ENCODE measurements at places on chromosomes 4 and X.

DNA sequence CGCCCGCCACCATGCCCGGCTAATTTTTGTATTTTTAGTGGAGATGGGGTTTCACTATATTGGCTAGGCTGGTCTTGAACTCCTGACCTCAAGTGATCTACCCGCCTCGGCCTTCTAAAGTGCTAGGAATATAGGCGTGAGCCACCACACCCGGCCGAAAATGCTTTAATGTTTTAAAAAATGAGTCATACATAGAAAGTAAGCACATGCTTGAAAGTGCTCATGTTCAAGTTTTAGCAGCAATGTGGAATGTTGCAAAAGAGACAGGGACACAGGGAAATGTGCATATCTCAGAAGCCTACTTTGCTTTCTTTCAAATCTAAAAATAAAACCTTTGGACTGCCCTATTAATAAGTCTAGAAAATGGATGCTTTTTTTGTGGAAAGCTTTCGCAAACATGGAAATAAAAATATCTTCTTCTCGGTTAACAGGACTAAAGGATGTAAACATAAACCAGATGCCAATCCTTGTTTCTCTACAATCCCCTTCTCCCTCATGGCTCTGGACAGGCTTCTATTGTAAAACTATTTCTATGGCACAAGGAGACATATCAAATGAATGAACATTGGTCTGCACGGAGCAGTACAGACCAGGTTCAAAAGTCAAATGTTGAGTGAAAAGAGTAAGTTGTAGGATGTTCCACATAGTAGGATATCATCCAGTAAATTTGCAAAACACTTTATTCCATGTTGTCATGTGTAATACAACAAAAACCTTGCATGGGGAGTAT lies 15.0 kb downstream of the MECP2 start:
- no peak overlapping the region for H3K4me3 ChIP-seq
- H3K27me3 ChIP-seq = no peaks in the 10 kb centered on the region
- no peaks in the 10 kb centered on the region for H3K36me3 ChIP-seq

DNA sequence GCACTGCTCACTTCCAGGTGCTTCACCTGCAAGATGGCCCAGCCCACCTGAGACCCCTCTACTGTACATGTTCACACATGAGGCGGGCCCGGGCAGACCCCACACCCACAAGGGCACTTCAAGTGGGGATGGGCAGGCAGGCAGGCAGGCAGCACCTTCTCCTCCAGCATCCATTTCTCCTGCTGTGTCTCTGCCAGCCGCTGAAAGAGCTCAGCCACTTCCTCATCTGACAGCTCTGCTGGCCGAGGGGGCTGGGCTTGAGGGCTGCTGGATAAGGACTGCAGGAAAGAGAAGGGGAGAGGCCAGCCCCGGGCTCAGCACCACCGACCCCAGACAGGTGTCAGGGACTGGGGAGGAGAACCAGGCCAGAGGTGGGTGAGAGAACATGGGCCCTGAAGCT lies 4.4 kb upstream of the KCND1 start:
- no peak for DNase-seq
- no peaks in the 10 kb centered on the region for H3K36me3 ChIP-seq
- no peak overlapping the region for H3K4me3 ChIP-seq
- H3K27me3 ChIP-seq = no peaks in the 10 kb centered on the region
- peaks cover 4% of the 10 kb centered on the region for H3K4me1 ChIP-seq

- no peaks in the 10 kb centered on the region for H3K36me3 ChIP-seq
- no peak overlapping the region for H3K4me3 ChIP-seq
- no peaks in the 10 kb centered on the region for H3K4me1 ChIP-seq
These were observed 538.2 kb downstream of the KCNIP4 start for GRCh38 chr4:21410372-21410771.

DNA sequence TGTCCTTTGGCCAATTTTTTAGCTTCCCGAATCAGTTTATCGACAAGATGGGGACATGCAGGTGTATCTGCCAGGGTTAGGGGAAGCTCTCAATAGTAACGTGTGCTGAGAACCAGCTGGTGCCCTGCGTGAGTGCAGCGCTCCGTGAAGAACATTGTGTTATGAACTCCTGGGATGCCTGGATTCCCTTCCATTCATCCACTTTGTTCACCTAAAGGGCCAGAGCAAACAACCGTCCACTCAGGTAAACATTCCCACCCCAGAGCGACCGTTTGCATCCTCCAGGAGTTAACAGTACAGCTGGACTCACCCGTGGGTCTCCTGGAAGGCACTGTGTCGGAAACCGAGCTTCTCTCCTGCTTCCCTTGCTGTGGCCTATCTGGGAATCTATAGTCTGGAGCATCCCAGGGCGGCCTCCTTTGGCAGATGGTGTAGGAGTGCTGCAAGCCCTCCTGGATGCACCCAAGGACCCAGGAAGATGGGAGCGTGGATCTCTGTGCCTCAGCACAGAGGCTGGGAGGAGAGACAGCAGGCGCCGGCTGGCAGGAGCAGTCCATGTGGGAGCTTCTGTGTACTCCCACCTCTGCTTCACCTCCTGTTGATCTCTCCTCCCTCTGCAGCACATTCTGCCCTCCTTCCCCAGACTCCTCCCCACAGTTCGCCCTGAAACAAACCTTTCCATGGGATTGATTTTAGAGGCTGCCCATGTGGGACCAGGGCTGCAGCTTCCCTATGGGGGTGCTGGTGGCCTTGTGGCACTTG lies 62.7 kb downstream of the SHROOM2 start:
- no peaks in the 10 kb centered on the region for H3K36me3 ChIP-seq
- no peak for DNase-seq
- H3K4me1 ChIP-seq = no peaks in the 10 kb centered on the region
- no peak overlapping the region for H3K27ac ChIP-seq
- H3K27me3 ChIP-seq = no peaks in the 10 kb centered on the region

DNA sequence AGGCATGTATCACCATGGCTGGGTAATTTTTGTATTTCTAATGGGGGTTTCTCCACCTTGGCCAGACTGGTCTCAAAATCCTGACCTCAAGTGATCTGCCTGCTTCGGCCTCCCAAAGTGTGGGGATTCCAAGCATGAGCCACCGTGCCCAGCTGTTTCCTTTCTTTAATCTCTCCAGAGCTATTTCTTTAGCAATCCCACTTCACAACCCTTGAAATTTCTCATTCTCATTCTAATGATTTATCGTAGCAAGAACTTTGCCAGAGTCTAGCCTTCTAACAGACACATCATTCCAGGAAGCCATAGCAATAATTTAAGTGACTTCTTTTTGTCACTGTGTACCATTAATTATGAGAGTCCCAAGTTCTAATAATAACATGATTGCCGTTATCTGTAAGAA lies 68.6 kb downstream of the RXFP1 start:
- H3K27me3 ChIP-seq = no peaks in the 10 kb centered on the region
- H3K27ac ChIP-seq = no peak overlapping the region
- H3K36me3 ChIP-seq = no peaks in the 10 kb centered on the region
- no peaks in the 10 kb centered on the region for H3K4me1 ChIP-seq
- no peak for DNase-seq

DNA sequence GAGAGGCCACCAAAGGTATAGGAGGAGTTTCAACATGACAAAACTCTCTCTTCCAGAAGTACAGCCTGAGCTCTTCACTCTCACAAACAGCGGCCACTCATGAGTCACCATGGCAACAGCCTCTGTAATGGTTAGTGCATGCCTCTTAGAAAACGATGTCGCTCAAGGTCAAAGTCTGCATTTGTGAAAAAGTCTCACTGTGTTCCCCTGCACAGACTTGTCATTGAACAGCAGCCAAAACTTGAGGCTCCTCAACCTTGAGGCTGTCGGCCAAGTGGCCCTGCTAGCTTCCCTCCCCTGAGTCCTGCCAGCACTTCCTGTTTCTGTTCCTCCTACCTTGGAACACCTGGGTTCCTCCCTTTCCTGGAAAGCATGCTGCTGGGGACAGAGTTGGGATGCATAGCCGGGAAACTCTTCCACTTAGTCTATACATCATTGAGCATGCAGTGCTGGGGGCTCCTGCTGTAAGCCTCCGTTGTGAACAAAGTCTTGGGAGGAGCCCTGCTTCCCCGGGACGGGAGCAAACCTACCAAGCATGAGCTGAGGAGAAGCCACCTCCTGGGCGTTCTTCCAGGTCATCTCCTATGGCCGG lies 66.6 kb downstream of the ING2 start:
- H3K4me1 ChIP-seq = no peaks in the 10 kb centered on the region
- no peaks in the 10 kb centered on the region for H3K36me3 ChIP-seq
- H3K27me3 ChIP-seq = no peaks in the 10 kb centered on the region
- no peak overlapping the region for H3K27ac ChIP-seq
- DNase-seq = no peak

DNA sequence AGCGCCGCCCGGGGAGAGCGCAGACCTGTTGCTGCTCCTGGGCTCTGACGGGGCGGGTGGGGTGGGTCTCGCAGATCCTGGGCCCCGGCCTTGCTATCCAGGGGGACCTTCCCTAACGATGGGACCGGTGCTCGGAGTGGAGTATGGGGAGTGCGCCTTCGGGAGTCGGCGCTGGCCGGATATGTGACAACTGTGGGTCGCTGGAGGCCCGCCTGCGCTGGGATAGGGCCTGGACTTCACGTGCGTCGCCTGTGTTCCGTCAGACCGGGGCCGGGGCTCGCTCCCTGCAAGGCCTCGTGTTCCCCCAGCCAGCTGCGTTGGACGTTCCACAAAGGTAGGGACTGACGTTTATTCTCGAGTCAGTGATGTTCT lies 1.3 kb downstream of the TBL1X start:
- peaks cover 44% of the 10 kb centered on the region for H3K4me1 ChIP-seq
- H3K27me3 ChIP-seq = no peaks in the 10 kb centered on the region
- no peak for DNase-seq
- H3K27ac ChIP-seq = peak overlapping the region; percentile 86

DNA sequence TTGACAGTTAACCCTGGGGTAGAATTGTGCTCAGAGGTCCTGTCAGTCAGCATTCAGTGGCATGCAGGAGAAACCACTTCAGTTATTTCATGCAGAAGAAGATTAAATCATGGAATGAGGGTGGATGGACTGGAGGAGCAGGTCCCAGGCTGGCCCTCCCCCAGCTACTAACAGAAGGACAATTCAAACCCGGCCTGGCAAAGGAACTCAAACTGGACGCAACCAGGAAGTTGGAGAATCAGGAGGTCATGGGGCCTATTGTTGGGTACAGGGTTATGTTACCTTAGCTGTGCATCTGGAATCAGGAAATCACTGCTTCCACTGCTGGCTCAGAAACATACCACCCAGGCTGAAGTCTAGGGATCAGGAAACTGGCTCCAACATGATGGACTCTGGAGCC lies 121.4 kb downstream of the GPAT3 start:
- no peak for DNase-seq
- no peaks in the 10 kb centered on the region for H3K27me3 ChIP-seq
- no peak overlapping the region for H3K27ac ChIP-seq
- H3K4me3 ChIP-seq = no peak overlapping the region

DNA sequence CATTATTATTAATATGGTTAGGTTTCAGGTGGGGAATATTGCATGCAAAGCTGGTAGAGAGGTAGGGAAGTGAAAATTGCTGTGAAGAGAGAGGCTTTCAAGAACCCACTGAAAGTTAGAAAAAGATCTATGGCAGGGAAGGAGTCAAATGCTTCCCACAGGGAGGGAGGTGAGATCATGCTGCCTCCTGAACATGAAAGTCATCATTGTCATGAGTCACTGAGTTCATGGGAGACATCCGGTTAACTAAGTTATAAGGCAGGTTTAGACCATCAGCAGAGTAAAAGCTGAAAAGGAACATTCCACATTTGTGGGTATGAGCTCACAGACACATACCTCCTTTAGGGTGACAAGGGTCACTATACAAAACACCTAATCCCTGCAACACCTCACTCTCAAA lies 16.2 kb downstream of the GATB start:
- no peaks in the 10 kb centered on the region for H3K4me1 ChIP-seq
- H3K27me3 ChIP-seq = no peaks in the 10 kb centered on the region
- no peak for DNase-seq
- no peaks in the 10 kb centered on the region for H3K36me3 ChIP-seq
- no peak overlapping the region for H3K4me3 ChIP-seq
- no peak overlapping the region for H3K27ac ChIP-seq

DNA sequence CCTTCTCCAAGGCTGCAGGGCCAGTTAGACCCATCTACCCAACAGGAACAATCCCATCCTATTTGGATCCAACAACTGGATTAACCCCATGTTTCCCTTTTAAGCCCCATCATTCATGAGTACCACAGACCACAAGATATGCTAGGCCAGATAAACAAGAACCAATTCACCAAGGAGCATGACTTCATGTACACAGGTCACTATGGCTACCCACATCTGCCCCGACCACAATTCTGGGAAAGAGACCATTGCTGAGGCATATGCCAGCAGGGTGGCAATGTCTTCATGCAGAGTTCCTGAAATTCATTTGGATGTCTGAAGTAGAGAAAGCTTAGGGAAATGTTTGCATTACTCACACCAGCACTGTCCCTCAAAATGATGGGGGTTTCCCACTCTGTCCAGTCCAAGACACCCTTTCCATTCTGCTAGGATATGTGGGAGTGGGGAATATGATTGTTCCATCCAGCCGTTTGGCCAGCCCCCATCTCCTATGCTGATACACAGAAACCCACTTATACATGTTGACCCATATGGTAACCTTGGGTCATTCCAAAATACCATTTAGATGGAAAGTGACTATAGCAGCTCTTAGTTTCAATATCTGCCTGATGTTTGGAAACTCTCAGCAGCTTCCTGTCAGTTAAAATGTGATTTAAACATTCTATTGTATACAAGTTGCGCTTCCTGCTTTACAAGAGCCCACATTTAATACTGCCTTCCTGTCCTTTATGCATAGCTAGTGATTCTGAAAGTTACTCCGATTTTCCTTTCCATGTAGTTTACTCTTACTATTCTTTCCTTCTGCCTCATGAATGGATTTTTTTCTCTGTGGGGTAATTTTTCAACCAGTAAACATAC lies 129.0 kb downstream of the AMMECR1 start:
- no peak overlapping the region for H3K27ac ChIP-seq
- H3K4me1 ChIP-seq = no peaks in the 10 kb centered on the region
- no peak overlapping the region for H3K4me3 ChIP-seq
- no peaks in the 10 kb centered on the region for H3K27me3 ChIP-seq
- H3K36me3 ChIP-seq = no peaks in the 10 kb centered on the region
- no peak for DNase-seq

DNA sequence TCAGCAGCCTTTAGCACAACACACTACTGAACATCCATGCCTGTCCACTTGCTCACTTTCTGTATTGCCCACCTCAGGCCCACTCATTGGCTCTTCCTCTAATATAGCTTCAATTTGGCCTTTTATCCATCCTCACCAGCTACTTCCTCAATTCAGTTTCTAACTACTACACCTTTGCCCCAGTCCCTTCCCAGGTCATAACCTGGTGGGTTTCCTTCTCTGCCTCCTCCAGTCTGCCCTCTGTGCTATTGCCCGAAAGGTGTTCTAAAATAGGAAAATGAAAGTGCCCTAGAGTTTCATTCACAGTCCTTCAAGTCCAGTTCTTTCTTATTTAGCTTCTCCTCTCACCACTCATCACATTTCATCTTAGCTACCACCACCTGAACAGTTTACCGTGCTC lies 23.1 kb downstream of the MOSPD2 start:
- no peak for DNase-seq
- H3K27me3 ChIP-seq = no peaks in the 10 kb centered on the region
- no peak overlapping the region for H3K27ac ChIP-seq
- H3K36me3 ChIP-seq = no peaks in the 10 kb centered on the region

DNA sequence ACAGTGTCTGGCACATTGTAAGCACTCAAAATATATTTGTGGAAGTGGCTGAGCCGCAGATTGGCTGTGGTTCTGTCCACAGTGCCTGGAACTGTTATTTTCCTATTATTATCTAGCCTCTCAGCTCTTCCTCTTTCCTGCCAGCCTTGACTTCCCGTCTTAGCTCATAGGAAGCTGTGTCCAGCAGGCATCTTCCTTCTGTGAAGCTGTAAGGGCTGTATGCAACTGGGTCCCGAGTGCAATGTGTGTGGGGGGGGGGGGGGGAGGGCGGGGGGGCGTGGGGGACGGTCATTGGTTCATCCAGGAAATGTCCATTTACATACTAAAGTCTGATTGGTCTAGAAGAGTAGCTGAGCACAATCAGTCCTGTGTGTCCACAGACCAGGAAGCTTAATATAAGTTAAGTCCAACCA lies 210.7 kb downstream of the PDGFRA start:
- H3K36me3 ChIP-seq = no peaks in the 10 kb centered on the region
- H3K4me3 ChIP-seq = no peak overlapping the region
- no peaks in the 10 kb centered on the region for H3K27me3 ChIP-seq
- H3K4me1 ChIP-seq = no peaks in the 10 kb centered on the region
- no peak for DNase-seq
